ENCODE measurements at places on chromosomes 7 and 10. TPM values are rescaled to one million over a fixed set of nuclear protein-coding genes. Genes with fewer than 3 reads are reported as not detected.

WNT2 gene
- total RNA-seq, result 59.2 TPM

OR2A2 gene
- not detected for total RNA-seq

DNA sequence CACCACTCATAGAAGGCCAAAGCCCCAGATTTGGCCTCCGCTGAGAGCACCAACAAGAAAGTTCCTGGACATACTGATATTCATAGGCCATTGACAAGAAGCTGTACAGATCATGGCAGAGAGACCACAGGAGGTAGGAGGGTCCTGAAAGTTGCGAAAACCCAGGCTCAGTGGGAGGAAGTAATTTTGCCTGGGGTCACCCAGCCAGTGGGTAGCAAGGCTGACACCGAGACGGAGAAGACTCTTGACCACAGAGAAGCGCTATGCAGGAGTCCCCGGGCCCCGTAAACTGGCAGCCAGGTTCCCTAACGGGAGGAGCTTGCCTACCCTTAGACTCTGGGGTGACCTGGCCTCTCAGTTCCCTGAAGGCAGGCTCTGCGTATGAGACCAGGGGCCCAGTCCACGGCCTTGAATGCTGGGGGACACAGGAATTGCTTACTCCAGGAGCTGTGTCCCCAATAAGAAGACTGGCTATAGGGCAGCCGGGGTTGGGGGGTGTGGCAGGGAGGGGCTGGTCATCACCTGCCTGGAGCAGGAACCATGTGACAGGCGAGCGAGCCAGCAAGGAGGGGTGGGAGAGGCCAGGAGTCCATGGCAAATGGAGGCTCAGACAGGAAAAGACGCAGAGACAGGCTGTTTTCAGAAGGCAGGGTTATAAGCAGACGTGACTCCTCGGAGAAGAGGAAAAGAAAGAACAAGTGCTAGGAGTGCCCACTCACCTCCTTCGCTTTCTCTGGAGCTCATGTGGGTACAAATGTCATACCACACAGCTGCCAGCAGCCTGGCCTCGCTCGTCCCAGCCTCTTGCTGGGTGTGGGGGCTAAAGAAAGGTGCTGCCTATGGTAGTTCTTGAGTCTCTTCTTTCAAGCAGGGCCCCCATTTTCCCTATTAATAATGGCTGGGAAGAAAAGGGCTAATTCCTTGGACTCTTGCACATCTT lies 24.6 kb upstream of the NPFFR1 start:
- DNase-seq, result no peak
- no peaks in the 10 kb centered on the region for H3K27me3 ChIP-seq
- H3K36me3 ChIP-seq, result no peaks in the 10 kb centered on the region
- no peak overlapping the region for H3K4me3 ChIP-seq

DNA sequence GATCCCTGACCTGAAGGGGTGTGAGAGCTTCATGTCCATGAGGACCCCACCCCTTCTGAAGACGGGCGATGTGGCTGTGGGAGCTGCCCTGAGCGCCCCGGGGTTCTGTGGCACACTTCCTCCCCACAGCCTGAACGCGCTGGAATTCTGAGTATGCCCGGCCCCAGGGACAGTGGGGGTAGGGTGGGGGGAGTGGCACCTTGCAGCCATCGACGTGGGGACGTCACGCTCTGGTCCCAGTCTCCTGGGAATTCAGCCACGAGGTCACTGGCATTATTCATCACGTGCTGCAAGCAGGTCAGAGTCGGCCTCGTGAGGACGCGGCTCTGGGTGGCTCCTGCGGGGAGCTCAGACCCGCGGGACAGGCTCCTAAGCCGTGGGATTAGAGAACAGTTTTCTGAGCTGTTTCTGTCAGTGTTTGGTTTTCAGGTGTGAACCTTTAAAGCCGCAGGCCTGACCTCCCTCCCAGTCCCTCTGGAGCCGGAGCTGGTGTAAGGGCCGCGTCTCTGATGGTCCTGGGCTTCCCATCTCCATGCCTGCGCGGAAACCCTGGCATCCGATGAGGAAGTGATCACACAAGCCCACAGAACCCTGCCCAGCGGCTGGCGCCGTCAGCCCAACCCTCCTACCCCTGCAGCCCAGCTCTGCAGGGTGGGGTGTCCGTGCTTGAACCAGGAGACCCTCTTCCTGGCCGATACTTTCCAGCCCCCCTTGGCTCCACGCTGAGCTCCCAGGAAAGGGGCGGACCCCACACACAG lies 16.1 kb downstream of the GPR146 start:
- H3K36me3 ChIP-seq, result no peaks in the 10 kb centered on the region
- DNase-seq, result peak; percentile 49
- H3K4me1 ChIP-seq, result peaks cover 18% of the 10 kb centered on the region
- no peak overlapping the region for H3K27ac ChIP-seq

DNA sequence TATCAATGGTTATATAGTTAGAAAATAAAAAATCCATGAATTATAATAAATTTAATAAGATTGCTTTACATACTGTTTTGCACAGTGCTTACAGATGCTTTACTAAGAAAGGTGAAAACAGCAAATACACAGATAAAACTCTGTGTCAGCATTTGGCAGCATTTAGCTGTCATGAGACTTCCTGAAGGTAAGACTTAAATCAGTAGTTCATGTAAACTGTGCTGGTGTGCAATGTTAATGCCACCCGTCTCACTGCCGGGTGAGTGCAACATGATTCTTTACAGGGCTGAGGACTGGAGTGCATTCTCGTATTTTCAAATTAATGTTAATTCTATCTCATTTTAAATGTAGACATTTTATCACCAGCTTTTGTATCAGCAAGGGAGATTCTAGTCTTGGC lies 326.2 kb upstream of the POT1 start:
- H3K27ac ChIP-seq, result no peak overlapping the region
- H3K36me3 ChIP-seq, result no peaks in the 10 kb centered on the region
- no peaks in the 10 kb centered on the region for H3K27me3 ChIP-seq
- DNase-seq, result no peak
- no peak overlapping the region for H3K4me3 ChIP-seq

- no peak overlapping the region for H3K27ac ChIP-seq
- H3K4me3 ChIP-seq, result no peak overlapping the region
- H3K36me3 ChIP-seq, result no peaks in the 10 kb centered on the region
- no peaks in the 10 kb centered on the region for H3K27me3 ChIP-seq
- H3K4me1 ChIP-seq, result peaks cover 7% of the 10 kb centered on the region
Observed at GRCh38 chr7:69338144-69338543, 260.1 kb upstream of the AUTS2 start.

DNA sequence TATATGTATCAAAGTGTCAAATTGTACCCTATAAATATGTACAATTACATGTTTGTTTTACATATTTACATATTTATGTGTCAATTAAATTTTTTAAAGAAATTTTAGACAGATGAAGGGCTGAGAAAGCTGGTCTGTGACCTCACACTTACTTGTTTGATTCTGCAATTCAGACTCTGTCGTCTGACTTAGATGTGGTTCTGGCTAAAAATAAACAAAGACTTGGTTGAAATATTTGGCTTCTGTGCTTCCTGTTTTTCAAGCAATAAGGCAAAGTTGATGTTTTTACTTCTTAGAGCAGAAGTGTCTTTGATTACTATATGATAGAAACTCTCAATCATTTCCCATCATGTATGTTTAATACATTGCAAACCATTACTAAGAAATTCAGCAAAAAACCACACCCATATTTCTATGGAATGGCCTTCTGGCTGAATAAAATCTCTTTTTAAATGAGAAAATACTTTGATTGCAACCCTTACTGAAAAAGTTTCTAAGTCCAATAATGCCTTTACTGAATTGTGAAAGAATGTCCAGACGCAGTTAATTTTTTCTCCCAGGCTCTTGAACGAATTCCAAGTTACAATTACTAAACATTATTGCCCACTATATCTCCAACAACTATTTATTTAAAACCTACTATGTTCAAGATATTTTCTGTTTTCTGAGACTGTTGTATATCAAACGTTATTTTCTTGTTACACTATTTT lies 59.5 kb upstream of the PRKG1 start:
- no peak for DNase-seq
- no peaks in the 10 kb centered on the region for H3K36me3 ChIP-seq
- no peak overlapping the region for H3K4me3 ChIP-seq
- no peaks in the 10 kb centered on the region for H3K27me3 ChIP-seq
- H3K27ac ChIP-seq, result no peak overlapping the region
- peaks cover 2% of the 10 kb centered on the region for H3K4me1 ChIP-seq

DNA sequence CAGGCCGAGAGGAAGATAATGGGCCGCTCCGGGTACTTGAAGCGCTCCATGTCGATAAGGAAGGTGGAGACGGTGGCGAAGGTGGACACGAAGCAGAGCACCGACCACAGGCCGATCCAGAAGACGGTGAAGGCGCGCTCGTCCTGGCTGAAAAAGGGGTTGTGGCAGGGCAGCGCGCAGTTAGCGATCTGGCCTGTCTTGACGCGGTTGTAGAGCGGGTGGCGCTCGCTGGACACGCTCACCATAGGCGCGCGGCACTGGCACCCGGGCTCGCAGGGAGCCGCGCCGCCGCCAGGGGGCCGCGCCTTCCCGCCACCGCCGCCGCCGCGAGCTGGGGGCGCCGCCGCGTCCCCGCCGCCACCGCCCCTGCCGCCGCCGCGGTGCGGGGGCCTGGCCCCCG lies 1.6 kb downstream of the FZD8 start:
- H3K27me3 ChIP-seq, result no peaks in the 10 kb centered on the region
- H3K36me3 ChIP-seq, result no peaks in the 10 kb centered on the region
- H3K27ac ChIP-seq, result peak overlapping the region; percentile 85
- H3K4me1 ChIP-seq, result peaks cover 19% of the 10 kb centered on the region

- peaks cover 23% of the 10 kb centered on the region for H3K36me3 ChIP-seq
- H3K4me3 ChIP-seq, result no peak overlapping the region
- H3K27me3 ChIP-seq, result no peaks in the 10 kb centered on the region
- H3K27ac ChIP-seq, result no peak overlapping the region
- DNase-seq, result no peak
Observed at GRCh38 chr7:103301441-103301840, 4.2 kb downstream of the PMPCB start.

DNA sequence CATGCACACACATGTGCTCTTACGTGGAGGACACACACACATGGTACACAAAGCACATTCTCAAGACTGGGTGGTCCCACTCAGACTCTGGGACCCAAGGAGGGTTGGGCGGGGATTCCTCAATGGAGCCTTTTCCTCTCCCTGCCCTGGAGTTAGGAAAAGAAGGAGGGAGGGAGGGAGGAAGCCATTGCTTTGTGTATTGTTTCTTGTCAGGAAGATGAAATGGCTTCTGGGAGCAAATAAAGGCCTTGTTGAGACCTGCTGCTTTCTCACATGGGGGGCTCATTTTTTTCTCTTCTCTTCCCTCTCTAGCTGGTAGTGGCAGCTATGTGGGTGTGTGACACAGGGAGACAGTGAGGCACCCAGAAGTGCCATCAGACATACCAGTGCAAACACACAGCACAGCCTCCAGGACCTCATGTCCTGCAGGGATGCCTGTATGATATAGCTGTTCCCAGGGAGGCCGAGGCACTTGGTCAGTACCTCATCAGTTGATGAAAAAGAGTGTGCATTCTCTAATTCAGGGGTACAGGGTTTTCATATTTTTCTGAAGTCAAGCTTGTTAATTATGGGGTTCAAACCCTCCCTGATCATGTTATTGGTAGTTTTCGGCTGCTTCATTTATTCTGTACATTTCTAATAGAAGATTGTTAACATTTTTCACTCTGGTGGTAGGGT lies 5.7 kb downstream of the AQP1 start:
- H3K36me3 ChIP-seq, result no peaks in the 10 kb centered on the region
- no peak for DNase-seq
- peaks cover 33% of the 10 kb centered on the region for H3K4me1 ChIP-seq
- no peaks in the 10 kb centered on the region for H3K27me3 ChIP-seq
- peak overlapping the region; percentile 17 for H3K27ac ChIP-seq

CXCL12 gene
- total RNA-seq, result 91.4 TPM

GRCh38 chr10:119450606-119451299 lies 91.8 kb downstream of the RGS10 start:
- DNase-seq, result no peak
- no peak overlapping the region for H3K27ac ChIP-seq
- H3K4me1 ChIP-seq, result no peaks in the 10 kb centered on the region
- no peak overlapping the region for H3K4me3 ChIP-seq

GIGYF1 gene
- 30.8 TPM for total RNA-seq

UBN2 gene
- 15.5 TPM for total RNA-seq

- H3K4me1 ChIP-seq, result peaks cover 2% of the 10 kb centered on the region
- no peak overlapping the region for H3K4me3 ChIP-seq
- no peak overlapping the region for H3K27ac ChIP-seq
- no peaks in the 10 kb centered on the region for H3K27me3 ChIP-seq
- no peak for DNase-seq
Observed at GRCh38 chr10:87739703-87740102, 78.3 kb downstream of the ATAD1 start.

DNA sequence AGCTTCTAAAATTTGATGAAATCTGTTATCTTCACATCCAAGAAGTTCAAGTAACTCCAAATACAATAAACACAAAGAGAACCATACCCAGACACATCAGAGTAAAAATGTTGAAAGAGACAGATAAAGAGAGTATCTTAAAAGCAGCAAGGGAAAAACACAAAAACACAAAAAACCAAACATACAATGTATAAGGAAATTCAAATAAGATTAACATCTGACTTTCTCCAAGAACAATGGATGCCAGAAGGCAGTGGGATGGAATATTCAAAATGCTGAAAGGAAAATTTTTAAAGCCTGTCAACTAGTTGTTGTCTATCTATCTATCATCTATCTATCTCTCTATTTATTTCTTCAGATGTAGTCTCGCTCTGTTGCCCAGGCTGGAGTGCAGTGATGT lies 72.4 kb upstream of the MKLN1 start:
- no peaks in the 10 kb centered on the region for H3K4me1 ChIP-seq
- H3K27me3 ChIP-seq, result no peaks in the 10 kb centered on the region
- no peak overlapping the region for H3K4me3 ChIP-seq
- H3K27ac ChIP-seq, result no peak overlapping the region
- no peaks in the 10 kb centered on the region for H3K36me3 ChIP-seq
- no peak for DNase-seq

- no peak for DNase-seq
- H3K27ac ChIP-seq, result no peak overlapping the region
- no peaks in the 10 kb centered on the region for H3K4me1 ChIP-seq
- H3K27me3 ChIP-seq, result no peaks in the 10 kb centered on the region
Observed at GRCh38 chr7:17580856-17581255, 282.4 kb downstream of the AHR start.

FRMD4A gene
- total RNA-seq, result 64.5 TPM

WNT16 gene
- 0.14 TPM for total RNA-seq

GRCh38 chr10:112792487-112793201 lies 157.4 kb upstream of the TCF7L2 start:
- no peak overlapping the region for H3K4me3 ChIP-seq
- no peak overlapping the region for H3K27ac ChIP-seq
- peak; percentile 68 for DNase-seq
- H3K36me3 ChIP-seq, result no peaks in the 10 kb centered on the region
- no peaks in the 10 kb centered on the region for H3K27me3 ChIP-seq

DNA sequence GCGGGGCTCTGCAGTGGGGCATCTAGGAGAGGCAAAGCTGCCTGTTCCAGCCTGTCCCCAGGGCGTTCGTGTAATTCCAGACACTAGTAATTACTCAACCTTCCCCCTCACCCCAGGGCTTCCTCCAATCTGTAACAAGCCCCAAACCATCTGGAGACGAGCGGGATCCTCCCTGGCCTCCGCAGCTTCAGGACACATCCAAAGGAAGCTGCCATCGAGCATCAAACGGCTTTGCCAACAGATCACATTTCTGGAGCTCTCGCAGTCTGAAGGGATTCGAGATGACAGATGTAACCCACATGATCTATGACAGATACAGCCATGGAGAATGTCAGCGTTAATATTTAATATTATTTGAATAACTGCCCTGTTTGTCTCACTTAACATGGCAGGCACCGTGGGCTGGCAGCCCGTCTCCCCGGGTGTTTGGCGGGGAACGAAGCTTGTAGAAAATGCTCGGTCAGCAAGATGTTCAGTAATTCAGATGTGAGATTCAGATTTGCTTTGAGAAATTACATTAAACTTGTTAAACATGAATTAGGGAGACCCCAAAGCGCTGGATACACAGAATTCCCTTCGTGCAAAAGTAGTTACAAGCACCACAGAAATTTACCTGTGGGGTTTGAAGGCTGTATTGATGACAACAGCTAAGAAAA lies 108.5 kb upstream of the C7orf33 start:
- DNase-seq, result peak; percentile 4
- H3K4me3 ChIP-seq, result no peak overlapping the region
- H3K27me3 ChIP-seq, result no peaks in the 10 kb centered on the region
